ENCODE measurements at places on chromosomes 2 and 18. TPM values are rescaled to one million over a fixed set of nuclear protein-coding genes. Genes with fewer than 3 reads are reported as not detected.
A peak's percentile ranks its signal among the peaks of the same experiment; 100 is the strongest.

GRCh38 chr2:29017716-29018435, 36.8 kb downstream of the TOGARAM2 start:
- DNase-seq = no peak

RASGRP3 gene
- total RNA-seq = 9.9 TPM

- DNase-seq = no peak
Measured at GRCh38 chr2:28676152-28676835, 75.3 kb upstream of the PPP1CB start.

DNA sequence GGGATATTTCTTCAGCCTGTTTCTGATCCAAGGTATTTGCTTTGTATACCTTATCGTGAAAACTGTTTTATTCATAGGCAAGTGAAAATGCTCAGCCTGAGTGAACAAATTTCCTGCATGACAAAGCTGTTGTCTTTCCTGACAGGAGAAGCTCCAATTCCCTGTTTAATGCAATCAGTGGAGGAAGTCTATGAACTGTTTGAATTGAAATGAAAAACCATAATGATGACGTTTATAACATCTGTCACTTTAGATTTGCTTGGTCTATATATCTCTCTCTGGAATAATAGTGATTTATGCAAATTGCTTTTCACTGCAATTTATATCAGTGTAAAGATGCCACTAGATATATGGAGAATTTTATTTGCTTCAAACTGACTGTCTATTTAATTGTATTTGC, 239.4 kb upstream of the HNMT start:
- no peak for DNase-seq

- DNase-seq = no peak
Measured at GRCh38 chr2:189095101-189095500, 84.5 kb downstream of the COL5A2 start.

DNA sequence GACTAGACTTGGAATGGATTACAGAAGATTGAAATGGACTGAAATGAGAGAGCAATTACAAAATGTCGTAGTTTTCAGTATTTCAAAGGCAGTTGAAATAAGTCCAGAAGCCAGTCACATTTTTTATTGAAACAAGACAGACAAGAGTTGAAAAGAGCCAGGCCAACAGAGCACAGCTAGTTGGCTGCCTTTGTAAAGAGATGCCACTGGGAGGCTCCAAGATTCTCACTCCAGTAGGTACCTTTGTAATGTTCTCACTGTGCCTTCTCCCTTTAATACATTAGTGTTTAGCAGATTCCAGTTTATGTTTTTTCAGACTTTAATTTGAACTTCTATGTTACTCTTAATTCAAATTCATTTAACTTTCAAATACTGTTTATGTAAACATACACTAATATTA, 234.8 kb downstream of the DSEL start:
- no peak for DNase-seq

CHN1 gene
- total RNA-seq = 13.4 TPM

ASPRV1 gene
- total RNA-seq = 1.7 TPM

DNA sequence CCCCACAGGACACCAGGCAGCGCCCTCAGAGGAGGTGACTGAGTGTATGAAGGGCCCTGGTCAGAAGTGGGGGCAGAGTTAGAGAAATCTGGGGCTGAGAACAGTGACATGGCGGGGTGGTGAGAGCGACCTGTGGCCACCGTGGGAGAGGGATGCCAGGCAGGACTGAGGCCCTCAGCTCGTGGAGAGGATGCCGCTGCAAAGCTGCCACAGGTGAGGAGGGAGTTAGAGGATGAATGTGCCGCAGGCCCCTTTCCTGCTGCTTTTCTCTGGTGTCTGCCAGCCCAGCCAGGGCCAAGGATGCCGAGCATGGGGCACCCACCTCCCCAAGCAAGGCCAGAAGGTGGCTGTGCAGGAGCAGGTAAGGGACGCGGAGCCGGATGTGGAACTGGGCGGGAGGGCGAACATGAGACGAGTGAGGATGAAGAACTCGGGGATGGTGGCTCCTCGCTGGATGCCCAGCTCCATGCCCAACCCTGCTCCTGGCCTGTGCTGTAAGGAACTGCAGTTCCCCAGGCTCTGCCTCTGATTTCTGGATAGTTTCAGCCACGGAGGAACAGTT, 269.2 kb upstream of the HDAC4 start:
- DNase-seq = peak; percentile 30

CHRND gene
- total RNA-seq = not detected

DNA sequence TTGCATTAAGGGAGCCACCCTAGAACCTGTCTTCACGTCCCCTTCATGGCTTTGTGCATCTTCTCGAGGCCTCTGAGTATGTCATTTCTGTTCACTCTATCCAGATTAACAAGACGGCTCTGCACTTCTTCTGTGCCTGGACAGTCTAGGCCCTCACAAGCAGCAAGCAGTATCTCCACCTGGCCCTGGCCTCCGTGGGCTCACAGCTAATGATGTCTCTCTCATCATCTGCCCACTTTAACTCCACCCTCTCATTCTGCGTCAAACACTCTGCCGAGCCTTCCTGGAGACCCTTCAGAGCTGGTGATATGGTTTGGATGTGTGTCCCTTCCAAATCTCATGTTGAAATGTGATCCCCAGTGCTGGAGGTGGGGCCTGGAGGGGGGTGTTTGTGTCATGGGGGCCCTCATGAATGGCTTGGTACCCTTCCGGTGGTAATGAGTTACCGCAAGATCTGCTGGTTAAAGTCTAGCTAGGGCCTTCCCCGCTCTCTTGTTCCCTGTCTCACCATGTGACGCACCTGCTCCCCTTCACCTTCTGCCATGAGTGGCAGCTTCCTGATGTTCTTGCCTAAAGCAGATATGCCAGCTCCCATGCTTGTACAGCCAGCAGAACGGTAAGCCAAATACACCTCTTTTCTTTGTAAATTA, 132.5 kb upstream of the ID2 start:
- DNase-seq = no peak

ANKRD30B gene
- total RNA-seq = not detected

TRABD2A gene
- 4.1 TPM for total RNA-seq

CAPN13 gene
- total RNA-seq = 67.4 TPM

GRCh38 chr2:95353613-95354468, 48.7 kb upstream of the FAHD2A start:
- DNase-seq = peak; percentile 28

KCNJ3 gene
- total RNA-seq = 1.4 TPM

GRCh38 chr2:73899801-73900336, 7.1 kb downstream of the ACTG2 start:
- DNase-seq = no peak

EVX2 gene
- not detected for total RNA-seq

DNA sequence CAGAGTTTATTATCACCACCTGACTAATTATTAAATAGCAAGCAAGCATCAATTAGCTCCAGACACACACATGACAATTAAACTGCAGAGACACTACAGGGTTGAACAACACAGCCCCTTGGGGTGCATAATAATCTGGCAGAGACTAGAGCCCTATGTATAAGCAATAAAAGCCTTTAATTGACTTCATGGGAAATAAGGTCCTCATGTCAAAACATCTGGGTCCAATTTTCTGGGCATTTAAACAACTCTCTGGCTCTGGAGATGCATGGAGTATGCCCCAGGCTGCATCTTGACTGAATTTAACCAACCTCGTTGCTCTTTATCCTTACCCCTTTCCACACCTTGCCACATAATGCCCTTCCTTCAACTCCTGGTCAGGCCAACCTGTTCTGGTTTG, 270.7 kb upstream of the THUMPD2 start:
- no peak for DNase-seq

GRCh38 chr18:10314066-10314465, 140.4 kb upstream of the APCDD1 start:
- no peak for DNase-seq

- no peak for DNase-seq
Measured at GRCh38 chr2:176174824-176175708, 13.4 kb upstream of the HOXD1 start.

DNA sequence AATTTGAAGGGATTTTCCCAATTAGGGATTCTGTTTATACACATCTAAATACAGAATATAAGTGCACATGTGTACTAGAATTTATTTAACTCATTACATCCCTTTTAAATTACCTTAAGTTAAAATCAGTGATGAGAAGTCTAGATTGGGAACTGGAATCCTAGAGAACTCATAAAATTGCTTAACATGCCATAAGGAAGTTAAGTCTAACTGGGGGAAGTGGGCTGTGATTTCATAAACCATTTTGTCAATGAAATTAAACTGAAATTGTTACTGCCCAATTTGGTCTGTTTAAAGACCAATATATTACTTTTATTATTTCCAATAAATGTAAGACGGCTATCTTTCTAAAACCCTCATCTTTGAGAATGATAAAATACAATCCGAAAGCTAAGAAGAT, 72.3 kb upstream of the CD226 start:
- no peak for DNase-seq

- DNase-seq = no peak
Measured at GRCh38 chr2:29749843-29750242, 171.5 kb downstream of the ALK start.

ERBB4 gene
- 10.2 TPM for total RNA-seq

DNA sequence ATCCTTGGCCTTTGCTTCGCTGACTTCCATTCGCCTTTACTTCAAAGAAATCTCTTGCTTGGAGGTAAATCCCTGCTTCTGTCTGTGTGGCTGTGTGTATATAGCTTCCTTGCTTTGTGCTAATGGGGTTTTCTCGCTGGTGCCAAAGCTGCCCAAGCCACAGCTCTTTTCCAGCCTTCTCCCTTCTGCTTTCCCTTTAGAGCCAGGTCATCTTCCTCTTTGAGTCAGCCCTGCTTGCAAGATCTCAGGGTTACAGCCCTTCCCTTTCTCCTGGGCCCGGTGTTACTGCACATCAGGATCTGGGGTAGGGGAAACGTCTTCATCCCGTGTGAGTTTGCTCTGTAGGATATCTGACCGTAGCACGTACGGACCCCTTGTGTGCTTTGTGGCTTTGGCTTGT, 19.1 kb downstream of the EIF4E2 start:
- DNase-seq = no peak

PIEZO2 gene
- 3.9 TPM for total RNA-seq

DNA sequence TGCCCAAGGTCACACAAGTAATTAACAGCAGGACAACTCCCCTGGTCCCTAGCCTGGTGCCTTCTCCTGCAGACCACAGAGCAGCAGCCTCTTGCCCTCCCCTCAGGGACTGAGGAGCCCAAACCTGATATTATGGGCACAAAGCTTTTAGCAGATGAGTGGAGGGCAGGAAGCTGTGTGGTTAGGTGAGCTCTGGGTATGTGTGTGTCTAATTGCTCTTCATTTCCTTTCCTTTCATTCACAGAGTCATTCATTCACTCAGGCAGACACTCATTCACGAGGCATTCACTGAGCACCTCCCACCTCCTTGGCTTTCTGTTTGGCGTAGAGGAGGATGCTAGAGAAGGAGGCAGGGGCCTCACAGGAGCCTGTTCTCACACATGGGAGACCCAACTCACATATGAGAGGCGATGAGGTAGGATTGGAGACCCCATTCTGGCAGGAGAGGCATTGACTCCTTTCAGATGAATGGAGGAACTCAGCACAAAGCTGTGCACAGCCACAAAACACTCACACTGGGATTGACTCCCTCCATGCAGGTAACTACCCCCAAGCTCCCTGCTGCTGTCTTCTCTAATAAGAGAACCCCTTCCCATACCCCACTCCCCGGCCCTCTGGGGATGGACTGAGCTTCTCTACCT, 306.8 kb upstream of the SKOR2 start:
- DNase-seq = no peak

DNA sequence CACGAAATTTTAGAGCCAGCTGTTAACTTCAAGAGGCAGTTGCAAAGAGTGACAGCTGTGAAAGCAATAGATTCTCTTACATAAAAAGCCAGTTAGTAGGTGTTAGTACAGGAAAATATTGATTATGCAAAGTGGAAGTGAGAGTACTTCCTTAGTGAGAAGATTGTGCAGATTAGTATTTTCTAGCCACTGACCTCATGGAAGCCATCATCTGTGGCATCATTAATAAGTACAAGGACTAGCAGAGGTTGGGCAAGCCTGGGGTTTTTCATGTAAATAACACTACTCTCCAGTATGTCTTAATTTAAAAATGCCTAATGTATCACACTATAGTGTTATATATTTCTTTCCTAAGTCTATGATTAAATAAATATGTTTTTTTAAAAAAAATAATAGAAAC, 166.2 kb upstream of the DTNA start:
- DNase-seq = no peak

- no peak for DNase-seq
Measured at GRCh38 chr2:37869771-37870170, 55.3 kb upstream of the RMDN2 start.

IL36B gene
- total RNA-seq = not detected

All from ureter (tissue), 1 donor.